ENCODE measurements at places on chromosomes 7 and 10.

GRCh38 chr10:8306685-8307364 lies 252.3 kb downstream of the GATA3 start:
- DNase-seq = no peak

DNA sequence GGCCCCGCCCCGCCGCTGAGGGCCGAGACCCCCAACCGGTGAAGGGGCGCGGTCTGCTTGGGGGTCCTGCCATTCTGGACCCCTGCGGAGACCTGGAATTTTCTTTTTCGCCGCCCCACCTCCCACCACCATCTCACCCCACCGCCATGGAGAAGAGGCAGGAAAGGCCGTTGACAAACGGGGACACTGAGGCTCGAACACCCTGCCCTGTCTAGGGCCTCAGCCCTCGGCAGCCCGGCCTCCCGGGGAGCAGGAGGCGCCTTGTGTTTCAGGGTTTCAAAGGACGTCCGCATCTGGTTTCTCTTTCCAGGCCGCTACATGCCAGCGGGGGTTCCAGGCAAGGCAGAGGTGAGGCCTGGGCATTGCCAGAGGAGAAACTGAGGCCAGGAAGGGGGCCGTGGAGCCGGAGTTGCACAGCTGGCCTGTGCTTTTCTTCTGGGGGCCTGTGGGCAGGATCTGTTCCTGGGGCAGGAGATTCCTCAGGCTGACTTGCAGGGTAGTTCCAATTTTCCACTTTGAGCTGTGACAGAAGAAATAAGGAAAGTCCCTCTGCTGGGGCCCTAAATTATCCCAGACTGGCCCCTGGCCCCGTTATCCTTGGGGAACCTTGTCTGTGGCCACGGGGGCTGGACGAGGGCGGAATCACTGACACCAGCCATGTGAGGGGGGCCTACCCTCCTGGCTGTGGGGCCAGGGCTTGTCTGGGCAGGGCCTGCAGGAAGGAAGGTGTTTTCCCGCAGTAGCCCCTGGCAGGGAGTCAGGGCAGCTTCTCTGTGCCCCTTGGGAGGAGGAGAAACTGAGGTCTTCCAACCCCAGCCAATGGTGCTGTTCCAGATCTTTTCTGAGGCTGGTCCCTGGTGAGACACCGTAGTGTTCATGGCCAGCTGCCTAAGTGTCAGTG lies 900 bp upstream of the MICALL2 start:
- DNase-seq = no peak

DNA sequence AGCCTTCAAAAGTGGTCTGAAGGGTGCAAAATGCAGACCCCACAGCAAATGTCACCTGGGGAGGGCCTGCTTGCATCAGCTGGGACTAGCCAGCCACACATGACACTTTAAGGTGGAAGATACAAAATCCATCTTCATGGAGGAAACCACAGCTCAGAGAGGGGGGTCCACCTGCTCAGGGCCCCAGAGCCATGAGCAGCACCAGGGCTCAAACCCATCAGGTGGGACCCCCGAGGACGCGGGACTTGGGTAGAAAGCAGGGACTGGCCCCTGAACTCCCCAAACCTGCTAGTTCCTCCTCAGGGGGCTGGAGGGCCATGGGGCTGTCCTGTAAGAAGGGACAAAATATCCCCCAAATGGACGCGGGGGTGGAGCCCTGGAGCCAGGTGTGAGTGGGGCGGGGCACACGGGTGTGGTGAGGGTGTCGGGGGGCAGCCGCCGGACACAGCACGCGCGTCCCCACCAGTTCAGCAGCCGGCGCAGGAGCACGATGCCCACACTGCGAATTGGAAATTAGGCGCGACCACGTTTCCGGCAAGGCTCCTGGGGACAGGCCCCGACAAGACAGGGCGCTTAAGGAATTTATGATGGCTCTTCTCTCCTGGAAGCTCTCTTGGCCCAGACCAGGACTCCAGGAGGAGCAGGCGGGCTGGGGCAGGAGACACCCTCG lies 8.0 kb downstream of the PDGFA start:
- DNase-seq = no peak

DNA sequence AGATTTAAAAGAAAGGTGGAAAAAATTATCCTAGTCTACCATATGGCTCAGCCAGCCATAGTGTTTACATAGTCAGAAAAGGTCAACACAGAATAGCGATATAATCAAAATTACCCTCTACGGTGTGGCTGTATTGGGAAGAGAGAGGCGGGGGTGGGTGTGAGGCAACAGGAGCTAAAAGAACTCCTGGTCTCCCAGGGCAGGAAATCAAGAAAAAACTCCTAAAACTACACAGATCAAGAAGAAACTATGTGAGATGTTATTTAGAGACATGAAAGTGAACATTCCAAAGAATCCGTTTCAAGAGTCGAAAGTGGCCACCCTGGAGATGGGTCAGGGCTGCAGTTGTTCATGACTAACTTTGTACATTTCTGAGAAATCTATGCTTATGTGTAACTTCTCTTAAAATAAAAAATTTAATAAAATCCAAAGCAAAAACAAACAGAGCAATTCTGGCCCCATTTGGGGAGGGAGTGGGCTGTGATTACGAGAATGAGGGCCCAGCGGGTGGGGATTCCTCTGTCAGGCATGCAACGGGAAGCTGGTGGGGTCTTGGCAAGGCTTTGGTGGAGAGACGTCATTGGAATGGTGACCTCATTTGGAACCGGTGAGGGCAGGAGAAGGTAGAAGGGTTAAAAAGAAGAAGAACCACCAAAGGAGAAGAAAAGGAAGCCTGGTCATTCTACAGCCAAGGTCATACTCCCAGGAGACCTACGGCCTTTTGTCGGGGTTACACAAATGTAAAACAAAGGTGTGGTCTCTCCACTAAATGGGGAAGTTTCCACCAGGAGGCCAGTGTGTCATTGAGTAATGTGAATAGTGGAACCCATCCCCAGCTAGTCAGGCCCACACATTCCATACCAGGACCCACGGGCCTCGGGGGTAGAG lies 71.2 kb upstream of the DUSP5 start:
- DNase-seq = no peak

- no peak for DNase-seq
These were observed 45.2 kb downstream of the ARHGAP12 start for GRCh38 chr10:31883397-31883796.

- no peak for DNase-seq
These were observed 156.1 kb downstream of the ADARB2 start for GRCh38 chr10:1581189-1581588.

DNA sequence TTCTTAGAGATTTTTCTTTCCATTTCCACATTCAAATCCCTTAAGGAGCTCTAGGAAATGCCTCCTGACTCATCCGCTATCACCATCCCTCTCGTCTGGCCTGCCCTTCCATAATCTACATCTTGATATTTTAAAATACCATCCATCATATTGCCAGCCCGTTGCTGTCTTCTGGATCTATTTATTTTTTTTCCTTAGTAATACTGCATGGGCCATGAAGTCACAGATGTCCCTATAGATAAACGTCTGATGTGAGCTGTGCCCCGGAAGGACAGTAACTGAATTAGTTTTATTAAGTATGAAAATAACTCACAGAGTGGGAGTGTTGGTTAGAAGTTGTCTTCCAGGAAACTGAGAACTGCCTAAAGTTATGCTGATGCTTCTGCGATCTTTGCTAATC lies 76.2 kb downstream of the KLF6 start:
- DNase-seq = no peak

DNA sequence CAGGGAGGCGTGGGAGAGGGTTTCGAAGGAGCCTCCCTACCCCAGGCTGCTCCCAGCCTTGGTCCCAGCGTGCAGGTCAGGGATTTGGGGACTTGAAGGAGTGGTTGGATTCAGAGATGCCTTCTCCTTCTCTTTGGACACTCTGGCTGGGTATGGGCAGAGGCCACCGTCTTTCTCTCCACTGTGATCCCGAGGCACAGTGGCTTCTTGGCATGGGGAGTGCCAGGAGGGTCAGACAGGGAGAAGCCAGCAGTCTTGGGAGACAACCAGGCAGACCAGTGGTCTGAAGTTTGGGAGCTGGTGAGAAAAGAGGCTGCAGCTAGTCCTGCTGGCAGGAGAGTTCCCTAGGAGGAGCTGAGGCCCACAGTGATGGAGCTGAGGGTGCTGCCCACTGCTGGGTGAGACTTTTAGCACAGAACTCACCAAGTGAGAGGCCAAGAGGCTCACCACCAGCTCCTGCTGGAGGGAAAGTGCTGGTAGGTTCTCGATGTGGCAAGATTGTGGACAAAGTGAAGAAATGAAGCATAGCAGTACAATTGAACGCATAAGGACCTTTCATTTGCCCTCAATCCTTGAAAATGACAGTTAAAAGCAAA lies 35.2 kb upstream of the WDFY4 start:
- DNase-seq = no peak

DNA sequence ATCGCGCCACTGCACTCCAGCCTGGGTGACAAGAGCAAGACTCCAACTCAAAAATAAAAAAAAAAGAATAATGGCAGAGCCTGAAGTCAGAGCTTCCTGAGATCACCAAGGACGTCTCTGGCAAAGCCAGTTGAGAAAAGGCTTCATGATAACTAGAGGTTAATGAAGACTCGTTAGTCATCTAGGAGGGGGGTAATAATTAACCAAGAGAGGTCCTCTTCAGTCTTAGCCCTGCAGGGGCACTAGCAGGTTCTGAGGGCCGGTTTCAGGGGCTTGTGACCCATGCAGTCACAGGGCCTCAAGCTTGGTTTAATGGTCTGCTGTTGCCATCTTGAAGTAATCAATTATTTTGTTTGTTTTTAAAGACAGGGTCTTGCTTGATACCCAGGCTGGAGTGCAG lies 28.6 kb upstream of the PROSER2 start:
- no peak for DNase-seq

- no peak for DNase-seq
These were observed 54.0 kb upstream of the PRPS1L1 start for GRCh38 chr7:18081617-18082016.

Data from activated CD8-positive, alpha-beta memory T cell treated with anti-CD3 and anti-CD28 coated beads for 4 hours (primary cell).